ENCODE measurements at places on chromosomes 16 and 17.

DNA sequence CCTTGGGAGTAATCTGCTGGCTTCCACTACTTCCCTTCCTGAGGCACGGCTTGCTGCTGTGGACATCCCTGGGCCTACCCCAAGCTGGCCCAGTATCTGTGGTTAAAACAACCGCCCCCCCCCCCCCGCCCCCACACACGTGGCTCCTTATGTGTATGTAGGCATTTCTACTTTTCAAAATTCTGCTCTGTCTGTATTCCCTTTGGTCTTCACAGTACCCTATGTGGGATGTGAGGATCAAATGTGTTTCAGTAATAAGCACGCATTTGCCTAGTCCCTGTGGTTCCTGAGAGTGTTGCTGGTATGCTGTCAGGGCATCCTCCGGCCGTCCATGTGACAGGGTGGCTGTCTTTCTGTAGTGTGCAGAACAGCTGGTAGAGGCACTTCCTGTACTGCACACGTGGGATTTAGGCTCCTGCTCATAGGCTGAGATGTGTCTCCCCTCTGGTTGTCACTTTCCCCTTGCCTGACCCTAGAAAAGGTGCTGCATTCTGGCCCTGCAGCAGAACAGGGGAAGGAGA, 2.2 kb downstream of the NT5M start:
- DNase-seq, result no peak

GRCh38 chr17:47718634-47719405, 14.2 kb upstream of the TBX21 start:
- no peak for DNase-seq

GRCh38 chr17:55727920-55728319, 5.3 kb upstream of the TMEM100 start:
- DNase-seq, result no peak

DNA sequence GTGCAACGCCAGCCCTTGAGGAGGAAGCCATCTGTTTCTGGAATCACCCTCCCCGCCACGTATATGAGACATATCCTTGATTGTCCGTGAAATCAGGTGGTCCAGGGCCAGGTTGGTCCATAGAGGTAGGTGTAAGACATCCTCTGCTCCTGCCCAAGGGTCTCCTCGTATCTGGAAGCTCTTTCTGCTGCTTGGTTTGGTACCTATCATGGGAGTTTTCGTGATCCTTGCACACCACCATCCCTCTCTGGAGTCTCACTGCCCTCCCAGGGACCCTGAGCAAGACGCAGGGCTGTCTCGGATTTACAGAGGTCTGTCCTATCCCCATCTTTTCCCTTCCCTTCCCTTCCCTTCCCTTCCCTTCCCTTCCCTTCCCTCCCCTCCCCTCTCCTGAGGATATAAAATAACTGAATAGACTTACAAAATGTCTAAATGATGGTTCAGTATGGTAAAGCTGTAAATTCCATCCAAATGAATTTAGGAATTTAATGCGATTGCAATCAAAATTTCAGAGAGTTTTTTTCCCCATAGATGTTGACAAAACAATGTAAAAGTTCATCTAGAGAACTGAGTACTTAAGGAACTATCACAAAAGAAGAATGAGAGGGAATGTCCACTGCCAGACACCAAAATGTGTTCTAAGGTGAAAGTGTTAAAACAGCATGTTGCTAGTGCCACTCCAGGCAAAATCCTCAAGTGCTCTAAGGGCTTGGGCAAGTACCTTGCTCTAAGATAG, 2.0 kb upstream of the CCDC42 start:
- no peak for DNase-seq

DNA sequence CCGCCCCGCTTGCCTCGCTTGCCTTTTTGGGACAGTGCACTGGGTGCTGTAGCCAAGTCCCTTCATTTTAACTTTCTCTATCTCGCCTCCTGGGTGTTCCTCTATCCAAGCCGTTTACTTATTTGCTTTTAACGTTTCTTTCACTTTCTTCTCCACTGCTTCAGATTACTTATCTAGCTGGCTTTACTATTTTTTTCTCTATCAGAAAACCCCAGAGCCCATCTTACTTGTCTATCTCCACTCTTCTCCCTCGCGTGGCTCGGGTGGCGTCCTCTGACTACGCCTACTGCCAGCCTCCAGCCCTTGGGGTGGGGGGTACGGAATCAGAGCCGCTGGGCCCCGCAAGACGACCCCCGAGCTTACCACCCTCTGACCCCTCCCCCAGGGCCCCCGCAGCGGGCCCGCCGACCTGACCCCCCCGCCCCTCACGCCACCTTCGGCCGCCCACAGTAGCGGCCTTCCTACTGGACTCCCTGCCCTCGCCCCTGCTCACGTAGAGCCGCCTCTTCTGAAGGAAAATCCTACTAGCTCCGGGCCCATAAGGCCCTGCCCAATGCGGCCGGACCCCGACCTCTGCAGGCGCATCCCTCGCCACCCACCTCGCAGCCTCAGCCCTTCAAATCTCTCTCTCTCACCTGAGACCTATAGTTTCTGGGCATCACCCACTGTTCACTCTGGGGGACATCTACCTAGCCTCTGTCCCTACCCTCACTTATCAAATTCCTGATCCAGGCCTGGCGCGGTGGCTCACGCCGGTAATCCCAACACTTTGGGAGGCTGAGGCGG, 1.0 kb upstream of the SLC12A4 start:
- DNase-seq, result no peak

GRCh38 chr17:57859601-57860413, 10.0 kb upstream of the MRPS23 start:
- DNase-seq, result peak; percentile 32

- DNase-seq, result no peak
Measured at GRCh38 chr17:32904891-32905290, 23.1 kb upstream of the TMEM98 start.

- no peak for DNase-seq
Measured at GRCh38 chr17:65712383-65713267, 151.2 kb upstream of the AXIN2 start.

GRCh38 chr17:48513666-48514455, 16.9 kb downstream of the HOXB1 start:
- DNase-seq, result no peak

GRCh38 chr17:63173450-63173849, 207.4 kb downstream of the TANC2 start:
- peak; percentile 31 for DNase-seq

- DNase-seq, result no peak
Measured at GRCh38 chr17:46264456-46265198, 30.3 kb upstream of the LRRC37A start.

Data from NCI-H1417 (cell line).